Stimulated activated CD4-positive, alpha-beta T cell treated with anti-CD3 and anti-CD28 coated beads, Interleukin-12 subunit alpha, Interleukin-12 subunit beta, amount 100 ng/mL, for 4 hours (primary cell): ENCODE measurements at places on chromosomes 5 and 9.

DNA sequence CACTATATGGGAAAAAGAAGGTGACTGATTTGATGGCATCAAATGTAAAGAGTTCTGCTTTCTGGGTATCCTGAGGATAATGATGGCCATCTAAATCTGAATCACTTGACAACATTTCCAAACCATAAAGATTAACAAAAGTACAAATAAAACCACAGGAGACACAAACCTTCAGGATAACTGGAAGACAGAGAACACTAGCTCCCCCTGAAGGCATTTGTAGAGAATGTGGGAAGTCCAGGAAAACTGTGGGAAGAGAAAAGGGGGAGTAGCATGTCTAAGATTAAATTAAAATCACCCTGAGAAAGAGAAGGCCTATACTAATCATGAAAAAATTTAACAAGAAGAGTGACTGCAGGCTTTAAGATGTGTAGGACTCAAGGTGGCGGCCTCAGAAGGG lies 116.2 kb downstream of the PRELID2 start:
- no peak for DNase-seq

DNA sequence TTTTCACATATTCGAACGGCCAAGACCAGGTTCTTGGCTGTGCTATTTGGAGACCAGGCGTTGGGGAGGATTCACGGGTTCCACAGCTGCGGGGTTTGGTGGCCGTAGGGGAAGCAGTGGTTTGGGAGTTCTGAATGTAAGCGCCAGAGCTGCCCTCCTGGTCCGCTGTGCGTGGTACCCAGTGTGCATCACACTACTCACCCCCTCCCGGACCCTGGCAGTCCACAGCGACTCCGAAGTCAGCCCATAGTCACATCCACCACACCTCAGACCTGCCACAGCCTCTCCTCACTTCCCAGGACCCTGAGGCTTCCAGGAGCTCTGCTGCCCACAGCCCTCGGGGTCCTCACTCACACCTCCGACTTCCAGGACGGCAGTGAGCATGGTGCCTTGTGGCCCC lies 26.8 kb downstream of the AMBP start:
- DNase-seq = no peak

GRCh38 chr9:136983656-136984314 lies 992 bp downstream of the LCNL1 start:
- DNase-seq = no peak

GRCh38 chr5:3598769-3599211 lies 3.2 kb downstream of the IRX1 start:
- no peak for DNase-seq

- DNase-seq = no peak
Measured at GRCh38 chr5:149486726-149487635, 64.3 kb downstream of the CSNK1A1 start.

- no peak for DNase-seq
Measured at GRCh38 chr5:143733665-143734455, 78.1 kb upstream of the HMHB1 start.

DNA sequence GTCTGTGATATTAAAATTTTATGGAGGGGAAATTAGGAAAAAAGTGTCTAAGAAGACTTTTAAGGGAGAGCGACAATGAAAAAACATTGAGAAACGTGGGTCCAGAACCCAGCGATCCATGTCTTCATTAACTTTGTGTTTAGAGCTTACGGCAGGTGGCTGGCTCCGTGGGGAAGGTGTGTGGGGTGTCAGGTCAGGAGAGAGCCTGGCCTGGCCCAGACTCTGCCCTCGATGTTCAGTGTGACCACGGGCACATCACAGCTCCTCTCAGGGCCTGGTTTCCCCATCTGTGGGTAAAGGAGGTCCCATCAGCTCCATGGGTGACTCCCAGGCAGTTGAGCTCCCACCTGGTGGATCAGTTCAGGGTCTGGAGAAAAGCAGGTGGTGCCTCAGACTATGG lies 22.1 kb downstream of the DAB2IP start:
- DNase-seq = no peak

DNA sequence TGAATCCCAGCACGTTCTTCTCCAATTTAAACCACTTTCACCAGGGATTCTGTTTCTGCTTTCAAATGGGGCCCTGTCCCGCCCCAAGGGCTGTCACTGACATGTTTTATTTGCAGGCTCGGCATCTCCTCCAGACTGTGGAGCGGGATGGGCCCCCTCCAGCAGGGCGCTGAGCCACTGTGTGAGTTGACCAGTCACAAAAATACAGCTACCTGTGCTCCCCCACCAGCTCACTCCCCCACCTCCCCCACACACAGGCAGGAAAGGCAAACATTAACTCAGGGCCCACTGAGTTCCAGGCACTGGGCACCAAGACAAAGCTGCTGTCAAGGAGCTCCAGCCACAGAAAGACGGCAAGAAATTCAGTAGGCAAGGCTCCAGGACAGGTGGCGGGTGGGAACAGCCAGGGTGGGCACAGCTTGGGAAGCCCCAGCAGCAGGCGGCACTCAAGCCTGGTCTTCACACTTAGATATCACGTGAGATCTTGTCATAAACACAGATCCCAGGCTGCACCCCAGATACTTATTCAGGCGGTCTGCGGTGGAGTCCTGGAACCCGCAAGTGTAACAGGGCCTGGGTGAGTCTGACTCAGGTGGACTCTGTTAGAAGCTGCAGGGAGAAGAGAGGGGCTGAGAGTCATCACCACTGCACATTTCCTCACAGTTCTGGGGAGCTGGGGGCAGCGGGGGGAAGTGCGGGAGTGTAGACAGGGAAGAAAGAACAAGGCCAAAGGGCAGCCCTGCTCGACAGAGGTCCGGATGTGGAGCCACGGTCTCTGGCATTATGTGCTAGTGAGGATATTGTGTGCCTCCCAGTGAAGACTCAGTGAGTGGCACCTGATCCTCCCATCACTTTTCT lies 44.7 kb downstream of the OR2V1 start:
- no peak for DNase-seq

DNA sequence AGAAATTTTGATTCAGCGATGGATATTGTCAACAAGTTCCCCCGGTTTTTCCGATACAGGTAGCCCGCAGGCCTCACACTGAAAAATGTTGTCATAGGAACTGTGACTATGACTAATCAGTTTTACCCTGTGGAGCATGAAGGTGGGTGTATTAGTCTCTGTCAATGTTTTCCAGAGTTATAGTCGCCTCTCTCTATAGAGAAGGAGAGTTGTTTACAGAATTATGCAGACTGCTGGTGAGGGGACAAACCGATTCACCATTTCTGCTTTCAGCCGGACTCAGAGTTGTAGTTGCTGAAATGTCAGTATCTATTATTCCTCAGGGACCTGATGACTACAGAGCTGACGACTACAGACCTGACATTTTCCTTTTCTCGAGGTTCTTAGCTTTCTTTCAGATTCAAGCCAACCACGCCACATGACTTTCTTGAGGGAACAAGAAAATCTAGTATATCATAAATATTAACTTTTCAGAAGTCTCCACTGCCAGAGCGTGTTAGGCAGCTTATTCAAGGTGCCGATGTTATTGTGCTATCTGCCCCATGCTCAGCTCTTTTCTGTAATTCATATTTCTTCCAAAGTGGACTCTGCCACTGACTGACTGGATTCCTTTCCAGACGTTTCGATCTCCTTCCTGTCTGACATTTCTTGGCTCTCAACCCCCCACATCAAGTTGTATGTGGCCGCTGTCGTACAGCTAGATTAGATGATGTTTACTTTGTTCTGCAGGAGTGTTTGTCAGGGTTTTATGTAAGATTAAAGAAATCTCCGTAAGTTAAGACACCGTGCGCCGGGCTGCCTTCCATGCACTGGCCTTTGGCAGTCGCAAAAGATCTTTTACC lies 178.1 kb downstream of the FGF1 start:
- DNase-seq = no peak

- DNase-seq = no peak
Measured at GRCh38 chr5:65753189-65753588, 31.2 kb downstream of the NLN start.

GRCh38 chr5:179154346-179154990 lies 94.3 kb downstream of the ZNF354C start:
- no peak for DNase-seq

DNA sequence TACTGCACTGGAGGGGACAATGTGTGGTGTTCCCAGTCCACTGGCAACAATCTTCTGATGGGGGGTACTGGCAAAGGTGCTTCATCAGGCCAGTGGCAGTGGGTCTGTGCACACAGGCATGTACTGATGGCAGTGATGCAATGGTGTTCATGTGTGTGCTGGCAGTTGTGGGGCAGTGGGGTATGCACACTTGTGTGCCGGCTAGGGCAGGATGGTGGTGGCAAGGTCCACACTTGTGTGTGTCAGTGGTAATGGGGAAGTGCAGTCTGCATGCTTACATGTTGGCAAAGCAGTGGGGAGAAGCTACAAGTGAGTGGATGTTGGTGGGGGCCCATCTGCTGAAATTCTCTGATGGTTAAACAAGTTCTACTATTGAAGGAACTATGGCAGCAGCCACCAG lies 504.6 kb upstream of the ZNF462 start:
- DNase-seq = no peak

- DNase-seq = peak; percentile 38
Measured at GRCh38 chr9:119556129-119556875, 187.1 kb upstream of the BRINP1 start.

DNA sequence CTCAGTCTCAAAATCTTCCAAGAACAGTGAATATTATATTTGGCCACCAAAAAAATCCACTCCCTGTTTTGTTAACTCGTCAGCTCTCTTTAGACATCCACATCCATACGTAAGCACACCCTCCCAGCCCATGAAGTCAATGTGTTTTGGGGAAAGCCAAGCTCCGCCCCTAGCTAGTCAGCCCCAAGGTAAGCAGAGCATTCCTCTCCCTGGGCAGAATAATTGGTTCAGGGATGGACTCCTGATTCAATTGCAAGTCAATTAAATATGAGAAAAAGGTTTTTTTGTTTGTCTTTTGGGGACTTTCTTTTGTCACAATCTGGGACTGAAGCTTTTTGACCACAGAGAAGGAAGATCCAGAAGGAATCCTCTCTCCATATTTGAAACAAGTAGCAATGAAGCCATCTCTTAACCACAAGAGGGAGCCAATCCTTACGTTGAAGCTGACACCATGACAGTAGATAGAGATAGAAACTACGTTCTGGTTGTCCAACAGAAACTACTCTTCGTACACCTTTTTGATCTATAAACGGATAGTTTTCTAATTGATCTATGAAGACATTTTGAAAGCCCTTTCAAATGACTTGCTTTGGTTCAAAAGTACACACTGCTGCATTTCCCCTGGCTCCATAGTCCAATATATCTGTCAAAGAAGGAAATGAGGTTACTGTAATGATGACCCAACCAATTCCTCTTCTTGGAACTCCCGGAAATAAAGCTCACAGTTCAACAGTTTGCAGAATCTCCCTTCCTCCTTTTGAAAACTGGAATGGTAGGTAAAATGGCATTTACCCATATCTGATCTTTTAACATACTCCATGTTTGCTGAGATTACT lies 166.4 kb downstream of the TLE1 start:
- no peak for DNase-seq

DNA sequence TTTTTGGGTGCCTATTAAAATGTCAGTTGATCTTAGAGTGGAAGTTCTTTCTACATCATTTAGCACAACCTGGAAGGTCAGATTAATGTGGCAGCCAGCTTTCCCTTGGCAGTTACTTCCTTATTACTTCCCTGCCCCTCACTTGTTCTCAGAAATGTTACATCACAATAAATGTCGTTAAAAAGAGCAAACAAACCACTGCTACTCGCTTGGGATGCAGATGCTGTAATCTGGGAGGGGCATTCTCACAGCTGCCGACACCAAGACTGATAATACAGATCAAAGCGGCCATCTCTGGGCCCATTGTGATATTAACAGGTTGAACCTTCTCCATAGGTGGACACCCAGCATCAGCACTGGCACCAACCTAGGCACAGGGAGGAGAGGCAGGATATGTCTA lies 29.3 kb downstream of the PLAC8L1 start:
- DNase-seq = no peak

GRCh38 chr9:128054087-128054486 lies 13.0 kb downstream of the NAIF1 start:
- DNase-seq = no peak

- DNase-seq = no peak
Measured at GRCh38 chr5:56302027-56302426, 68.9 kb upstream of the ANKRD55 start.

DNA sequence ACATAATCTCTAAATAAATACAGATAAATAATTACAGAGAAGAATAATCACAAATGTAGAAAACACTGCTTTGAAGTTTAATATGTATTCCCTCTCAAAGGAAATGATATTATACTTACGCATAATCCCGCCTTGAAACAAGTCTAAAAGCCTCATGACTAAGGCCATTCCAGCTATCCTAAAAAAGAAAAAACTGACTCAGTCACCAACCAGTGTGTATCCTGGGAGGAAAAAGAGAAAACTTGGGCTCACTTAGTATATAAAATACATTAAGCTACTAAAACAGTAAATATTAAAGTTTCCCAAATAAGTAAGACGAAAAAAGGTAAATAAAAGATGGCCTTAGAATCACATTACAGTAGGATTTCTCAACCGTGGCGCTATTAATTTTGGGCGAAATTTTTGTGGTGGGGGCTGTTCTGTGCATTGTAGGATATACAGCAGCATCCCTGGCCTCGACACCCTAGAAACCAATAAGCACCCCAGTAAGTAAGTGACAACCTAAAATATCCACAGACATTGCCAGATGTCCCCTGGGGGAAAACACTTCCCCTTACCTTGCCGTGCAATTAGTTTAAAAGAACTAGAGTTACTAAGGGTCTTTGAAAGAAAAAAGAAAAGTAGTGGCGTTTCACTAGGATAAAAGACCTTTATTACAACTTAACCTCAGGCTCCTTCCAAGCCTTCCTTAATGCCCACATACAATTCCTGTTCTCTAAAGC lies 1.1 kb downstream of the HSPA9 start:
- no peak for DNase-seq

- no peak for DNase-seq
Measured at GRCh38 chr5:73999297-73999696, 373.3 kb downstream of the ARHGEF28 start.

GRCh38 chr5:56696900-56697299 lies 118.4 kb upstream of the MAP3K1 start:
- no peak for DNase-seq

- DNase-seq = no peak
Measured at GRCh38 chr9:5355817-5356216, 16.1 kb upstream of the RLN1 start.

DNA sequence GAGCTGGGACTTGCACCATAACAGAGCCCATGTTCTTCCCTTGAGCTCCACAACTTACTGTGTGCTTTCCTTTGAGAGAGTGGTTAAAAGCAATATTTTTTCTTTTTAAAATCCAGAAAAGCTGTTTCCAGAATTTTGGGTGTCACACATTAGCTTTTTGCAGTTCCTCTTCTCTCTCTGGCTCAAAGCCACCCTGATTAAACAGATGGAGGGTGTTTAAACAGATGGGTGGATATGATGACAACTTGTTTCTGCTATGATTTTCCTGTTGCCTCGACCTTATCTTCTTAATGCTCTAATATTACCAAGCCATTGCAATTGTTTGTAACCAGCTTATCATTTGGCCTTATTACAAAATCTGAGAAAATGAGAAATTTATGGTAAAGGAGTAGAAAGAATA lies 22.9 kb upstream of the CFAP95 start:
- DNase-seq = no peak

GRCh38 chr9:111482694-111483438 lies 1.3 kb downstream of the ECPAS start:
- peak; percentile 56 for DNase-seq

- DNase-seq = no peak
Measured at GRCh38 chr9:130943777-130944176, 4.7 kb upstream of the FIBCD1 start.
